ENCODE measurements at places on chromosomes 11 and 22. TPM values are rescaled to one million over a fixed set of nuclear protein-coding genes. Genes with fewer than 3 reads are reported as not detected.

Gene IGLL1
- total RNA-seq = not detected

Gene GSTT4
- not detected for total RNA-seq

Gene ATP5MG
- total RNA-seq = 279 TPM

Gene PLAAT2
- 0.30 TPM for total RNA-seq

Gene ZP1
- not detected for total RNA-seq

Gene CEP126
- 1.2 TPM for total RNA-seq

Gene CPT1A
- total RNA-seq = 24.6 TPM

Gene LRRC55
- total RNA-seq = not detected

Gene PATE4
- total RNA-seq = not detected

Gene POLD3
- 58.1 TPM for total RNA-seq

Gene DRD4
- 0.30 TPM for total RNA-seq

Gene F2
- total RNA-seq = not detected

Gene DDI1
- total RNA-seq = not detected

Gene ZNRD2
- total RNA-seq = 78.2 TPM

Gene NDUFS8
- 137 TPM for total RNA-seq

Gene EMID1
- total RNA-seq = not detected

Gene CD3E
- 491 TPM for total RNA-seq

Gene P2RX6
- total RNA-seq = 0.40 TPM

Gene APOA1
- 0.34 TPM for total RNA-seq

Gene SLC37A2
- 0.30 TPM for total RNA-seq

Gene MRPL21
- 121 TPM for total RNA-seq

Gene DRD2
- total RNA-seq = not detected

Gene CHRNA10
- 1.3 TPM for total RNA-seq

Gene MAFF
- total RNA-seq = 12.3 TPM
